ENCODE measurements at places on chromosomes 13 and 19.

GRCh38 chr19:40419780-40420179, 6.0 kb downstream of the SERTAD1 start:
- DNase-seq = no peak

DNA sequence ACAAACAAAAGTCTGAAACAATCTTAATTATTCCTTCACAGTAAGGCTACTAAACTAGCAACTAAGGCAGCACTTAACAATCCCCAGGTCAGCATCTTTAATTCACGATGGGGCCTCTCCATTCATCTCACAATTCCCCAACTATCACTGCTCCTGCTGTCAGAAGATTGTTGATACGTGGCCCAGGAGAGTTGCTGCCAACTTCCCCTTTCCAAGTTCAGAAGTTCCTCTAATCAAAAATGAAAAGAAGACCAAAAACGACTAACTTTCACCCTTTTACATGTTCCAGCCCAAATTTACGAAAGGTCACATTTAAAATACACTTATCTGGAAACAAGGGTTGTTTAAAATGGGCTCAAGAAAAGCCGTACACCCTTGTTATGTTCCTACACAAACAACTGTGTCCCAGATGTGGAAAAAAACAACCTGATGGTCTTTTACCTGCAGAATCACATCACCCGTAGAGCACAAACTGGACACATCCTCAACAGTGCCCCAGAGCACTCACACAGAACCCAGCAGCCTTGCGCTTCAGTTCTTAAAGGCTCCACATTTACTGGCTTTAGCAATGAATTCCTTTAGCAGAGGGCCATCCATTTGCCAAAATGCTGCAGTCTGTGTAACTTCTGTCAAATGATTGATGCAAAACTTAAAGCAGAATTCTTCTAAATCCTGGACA, 38.0 kb downstream of the PHF11 start:
- DNase-seq = no peak

DNA sequence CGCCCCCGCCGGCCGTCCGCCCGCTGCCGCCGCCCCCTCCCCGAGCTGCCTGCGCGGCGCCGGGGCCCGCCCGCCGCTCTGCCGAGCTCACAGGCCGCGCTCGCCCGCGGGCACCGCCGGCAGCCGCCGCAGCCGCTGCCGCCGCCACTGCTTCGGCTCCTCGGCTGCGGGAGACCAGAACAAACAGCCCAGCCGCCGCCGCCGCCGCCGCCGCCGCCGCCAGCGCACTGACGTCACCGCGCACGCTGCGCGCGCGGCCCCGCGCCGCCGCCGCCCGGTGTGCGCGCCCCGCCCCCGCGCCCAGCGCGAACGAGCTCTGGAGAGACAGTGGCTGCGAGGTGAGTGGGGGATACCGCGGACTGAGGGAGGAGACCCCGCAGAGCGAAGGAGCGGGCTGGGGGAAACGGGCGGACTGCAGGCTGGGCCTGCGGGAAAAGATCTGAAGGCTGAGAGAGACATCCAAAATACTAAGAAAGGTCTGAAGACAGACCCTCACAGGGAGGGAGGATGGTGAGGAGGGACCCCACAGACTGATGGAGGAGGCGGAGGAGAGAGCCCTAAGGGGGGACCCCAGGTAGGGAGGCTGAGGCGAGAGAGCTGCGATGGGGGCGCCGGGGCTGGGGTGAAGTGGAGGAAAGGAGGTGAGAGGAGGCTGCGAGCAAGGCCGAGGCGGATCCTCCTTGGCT, at the start of gene BRD4:
Gene BRD4, minus strand, starts transcription at position 229 of the 686 bp plus-strand sequence. CDS start 59,440 bp downstream, outside the sequence.
- DNase-seq = peak; percentile 91

- peak; percentile 62 for DNase-seq
Observed at GRCh38 chr13:48304143-48304876, 759 bp downstream of the RB1 start.

- DNase-seq = no peak
Observed at GRCh38 chr13:48862572-48862971, 113.1 kb upstream of the FNDC3A start.

- no peak for DNase-seq
Observed at GRCh38 chr19:38055010-38055409, 148.0 kb downstream of the SIPA1L3 start.

DNA sequence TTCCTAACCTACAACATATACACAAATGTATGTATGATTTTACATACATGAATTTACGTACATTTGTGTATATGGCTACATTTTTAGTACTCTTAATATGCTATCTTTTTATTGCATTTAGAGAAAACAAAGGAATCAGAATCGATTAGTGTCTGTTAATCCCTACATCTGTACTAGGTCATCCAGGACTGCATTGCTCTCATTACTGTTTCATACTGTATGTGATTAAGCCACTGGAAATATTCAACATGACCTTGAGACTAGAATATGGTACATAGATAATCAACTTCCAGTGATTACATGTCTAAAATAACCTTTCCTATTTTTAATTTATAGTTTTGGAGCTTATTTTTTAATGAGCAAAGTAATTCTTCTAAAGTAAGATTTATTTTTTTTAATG, 5.3 kb upstream of the MAB21L1 start:
- DNase-seq = no peak

- peak; percentile 49 for DNase-seq
Observed at GRCh38 chr19:9847087-9847671, 12.1 kb downstream of the PIN1 start.

- DNase-seq = no peak
Observed at GRCh38 chr13:28586439-28587173, 72.3 kb upstream of the POMP start.

DNA sequence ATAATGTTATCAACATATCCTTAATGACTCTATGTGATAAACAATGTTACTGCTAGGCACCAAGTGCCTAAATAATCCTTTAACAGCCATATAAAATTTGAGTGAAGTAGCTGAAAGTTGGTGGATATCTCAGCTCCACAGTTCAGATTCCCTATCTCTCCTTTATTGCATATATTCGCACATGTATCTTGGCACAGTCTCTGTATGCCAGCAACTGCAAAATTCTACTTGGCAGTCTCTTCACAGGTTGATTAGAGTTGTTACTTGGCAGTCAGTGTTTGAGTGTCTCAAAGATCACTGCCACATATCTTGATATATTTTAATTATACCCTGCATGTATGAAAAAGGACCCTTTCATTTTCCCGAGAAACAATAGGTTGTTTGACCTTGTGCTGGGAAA, 879.3 kb downstream of the OLFM4 start:
- DNase-seq = no peak

Measured in erythroblast (primary cell).